ENCODE measurements at places on chromosomes 2 and 18. TPM values are rescaled to one million over a fixed set of nuclear protein-coding genes. Genes with fewer than 3 reads are reported as not detected.
A peak's percentile ranks its signal among the peaks of the same experiment; 100 is the strongest.

GRCh38 chr2:209097168-209097567 is 326.7 kb upstream of the MAP2 start:
- no peak for DNase-seq

TRPM8 gene
- total RNA-seq, result not detected

GRCh38 chr2:81437456-81438000 is 1133.0 kb upstream of the LRRTM1 start:
- no peak for DNase-seq

DNA sequence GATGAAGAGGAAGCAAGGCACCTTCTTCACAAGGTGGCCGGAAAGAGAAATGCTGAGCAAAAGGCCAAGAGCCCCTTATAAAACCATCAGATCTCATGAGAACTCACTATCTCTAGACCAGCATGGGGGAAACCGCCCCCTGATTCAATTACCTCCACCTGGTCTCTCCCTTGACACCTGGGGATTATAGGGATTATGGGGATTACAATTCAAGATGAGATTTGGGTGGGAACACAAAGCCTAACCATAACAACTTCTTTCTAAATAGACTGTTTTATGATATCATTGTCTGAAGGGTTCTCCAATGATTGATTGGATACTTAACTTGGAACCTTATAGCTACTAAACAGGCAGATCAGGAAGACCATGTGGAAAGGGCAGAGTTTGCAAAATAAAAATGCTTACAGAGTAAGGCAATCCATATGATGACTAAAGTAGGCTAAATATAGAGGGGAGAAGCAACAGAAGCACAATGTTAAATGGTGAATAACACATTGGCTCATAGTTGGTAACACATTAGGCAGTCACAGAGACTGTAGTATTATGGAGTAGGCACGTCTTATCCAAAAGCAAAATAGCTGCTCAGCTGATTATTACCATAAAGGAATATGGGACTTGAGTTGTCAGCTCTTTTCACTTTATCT is 179.0 kb downstream of the BARD1 start:
- no peak for DNase-seq

GRCh38 chr2:206083602-206084438 is 2.2 kb downstream of the INO80D start:
- DNase-seq, result no peak

- peak; percentile 94 for DNase-seq
These were observed 26.6 kb upstream of the MAP3K20 start for GRCh38 chr2:173048897-173049661.

DNA sequence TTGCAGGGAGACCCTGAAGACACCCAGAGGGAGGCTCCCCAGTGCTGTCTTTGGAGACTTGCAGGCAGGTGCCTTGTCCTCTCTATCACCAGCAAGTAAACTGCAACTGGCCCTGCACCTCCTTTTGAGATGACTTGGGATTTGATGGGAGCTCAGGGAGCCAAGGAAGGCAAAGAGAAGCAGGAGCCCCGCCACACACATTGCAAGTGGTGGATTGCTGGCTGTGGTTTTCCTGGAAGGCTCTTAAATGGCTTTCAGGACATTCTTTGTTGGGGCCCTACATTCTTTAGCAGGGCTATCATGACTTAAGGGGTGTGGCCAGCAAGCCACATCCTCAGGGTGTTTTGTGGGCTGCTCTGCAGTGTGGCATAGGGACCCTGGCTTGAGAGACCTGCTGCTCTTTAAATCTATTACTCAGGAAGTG is 39.9 kb upstream of the CDC42EP3 start:
- DNase-seq, result no peak

All from sigmoid colon (tissue), 7 donors.